ENCODE measurements at places on chromosomes 2 and 18.

DNA sequence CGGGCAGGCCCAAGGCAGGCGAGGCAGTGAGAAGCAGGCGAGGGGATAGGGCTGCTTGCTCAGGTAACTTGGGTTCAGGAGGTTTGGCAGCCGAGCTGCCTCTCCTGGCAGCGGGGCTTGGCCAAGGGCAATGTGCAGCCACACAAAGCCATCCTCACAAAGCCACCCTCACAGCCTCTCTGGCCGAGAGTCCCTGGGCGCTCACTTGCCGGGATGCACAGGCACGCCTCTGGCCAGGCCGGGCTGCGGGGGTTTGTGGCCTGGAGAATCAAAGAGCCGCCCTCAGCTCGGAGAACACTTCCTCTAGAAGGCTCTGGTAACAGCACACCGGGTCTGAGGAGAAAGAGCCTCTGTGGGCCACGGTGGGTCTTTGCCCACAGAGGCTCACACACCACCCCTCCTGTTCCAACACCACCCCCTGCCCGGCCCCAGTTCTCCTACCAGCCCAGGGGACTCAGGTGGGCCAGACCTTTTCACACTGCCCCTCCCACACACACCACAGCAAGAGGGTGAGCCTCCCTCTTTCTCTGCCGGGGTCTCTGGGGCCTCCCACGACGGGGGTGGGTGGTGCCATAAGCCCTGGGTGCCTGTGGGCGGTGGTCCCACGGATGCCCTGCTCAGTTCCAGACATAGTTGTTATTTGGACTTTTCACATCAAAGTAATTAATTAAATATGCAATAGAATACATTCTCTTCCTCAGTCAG is 186.9 kb downstream of the ZFP36L2 start:
- no peak for DNase-seq

DNA sequence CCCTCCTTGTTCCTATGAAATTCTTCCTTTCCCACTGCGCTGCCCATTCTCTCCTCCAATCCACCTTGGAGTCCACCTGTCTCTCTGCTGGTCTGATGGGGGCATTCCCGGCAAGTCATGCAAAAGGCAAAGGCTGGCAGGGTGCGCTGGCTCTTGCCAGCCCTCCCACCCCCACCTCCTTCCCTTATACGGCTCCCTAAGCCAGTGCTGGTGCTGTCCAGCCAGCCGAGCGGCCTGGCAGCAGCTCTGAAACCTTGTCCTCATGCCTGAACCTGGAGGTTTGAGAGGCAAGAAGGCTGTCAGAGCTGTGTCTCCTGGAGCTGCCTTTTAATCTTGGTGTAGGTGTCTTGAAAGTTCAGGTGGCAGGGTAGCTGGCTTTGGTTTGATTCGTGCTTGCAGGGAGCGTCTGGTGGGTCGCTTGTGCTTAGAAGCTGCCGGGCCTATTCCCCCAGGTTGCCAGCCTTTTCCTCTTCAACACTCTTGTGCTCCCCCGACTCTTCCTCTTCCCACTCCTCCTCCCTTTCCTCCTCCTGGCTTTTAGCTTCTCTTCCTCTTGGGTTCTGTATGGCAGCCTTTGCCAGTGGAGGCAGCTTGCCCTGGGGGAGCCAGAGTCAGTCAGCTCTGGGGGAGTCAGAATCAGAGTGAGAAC is 748 bp downstream of the LIPG start:
- no peak for DNase-seq

DNA sequence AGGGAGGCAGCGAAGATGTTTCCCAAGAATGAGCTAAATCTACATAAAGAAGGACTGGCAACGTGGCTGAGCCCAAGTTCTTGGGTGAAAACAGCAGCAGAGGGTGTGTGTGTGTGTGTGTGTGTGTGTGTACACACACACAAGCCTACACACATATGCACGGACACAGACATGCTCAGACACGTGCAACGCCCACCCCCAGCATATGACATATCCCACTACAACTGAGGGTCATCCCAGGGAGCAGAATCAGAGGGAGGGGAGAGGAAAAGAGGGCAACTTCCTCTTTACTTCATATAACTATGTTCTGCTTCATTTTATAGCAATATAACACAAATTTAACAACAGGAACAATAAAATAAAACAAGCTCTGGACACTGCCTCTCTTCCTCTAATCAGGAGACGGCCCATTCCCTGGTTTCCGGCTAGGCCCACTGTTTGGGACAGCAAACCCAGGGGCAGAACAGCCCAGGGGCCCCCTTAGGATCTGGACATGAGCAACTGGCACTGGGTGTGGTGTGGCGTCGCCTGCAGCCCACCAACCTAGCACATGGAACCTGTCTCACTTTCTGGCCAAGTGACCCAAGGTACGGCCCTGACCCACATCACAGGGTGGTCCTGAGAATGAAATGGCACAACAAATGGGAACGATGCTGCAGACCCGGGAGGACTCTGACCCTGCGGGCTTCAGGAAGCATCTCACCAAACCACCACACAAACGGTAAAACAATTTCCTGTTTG is 25.0 kb downstream of the FAM178B start:
- DNase-seq, result no peak

DNA sequence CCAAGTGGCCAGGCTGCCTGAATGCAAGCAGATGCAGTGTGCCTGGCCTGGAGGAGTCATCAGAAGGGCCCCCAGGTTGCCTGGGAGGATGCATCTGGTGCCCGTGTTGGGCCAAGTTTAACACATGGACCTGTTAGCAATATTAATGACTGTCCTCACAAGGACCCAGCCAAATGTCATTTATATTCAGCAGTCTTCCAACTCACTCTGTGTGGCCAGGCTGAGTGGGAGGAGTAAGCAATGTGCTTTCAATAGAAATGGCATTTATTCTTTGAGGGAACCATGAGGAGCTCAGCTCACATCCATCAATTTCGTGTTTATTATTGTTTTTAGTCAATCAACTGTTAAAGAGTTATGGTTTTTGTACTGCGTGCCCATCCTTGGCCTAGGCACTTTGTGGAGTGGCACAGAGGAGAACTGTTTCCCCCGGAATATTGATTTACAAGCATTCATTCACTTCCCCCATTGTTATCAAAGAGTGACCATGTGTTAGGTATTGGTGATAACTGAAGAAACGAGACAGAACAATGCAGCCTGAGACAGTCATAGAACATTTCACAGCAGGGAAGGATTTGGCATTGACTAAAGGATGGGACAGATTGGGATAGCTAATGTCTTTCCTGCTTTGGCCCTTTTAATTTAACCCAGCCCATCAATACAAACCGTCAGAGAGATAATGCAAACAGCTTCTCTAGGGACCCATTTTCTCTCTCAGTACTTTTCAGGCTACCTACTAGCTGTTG is 725.2 kb downstream of the TSN start:
- DNase-seq, result no peak

DNA sequence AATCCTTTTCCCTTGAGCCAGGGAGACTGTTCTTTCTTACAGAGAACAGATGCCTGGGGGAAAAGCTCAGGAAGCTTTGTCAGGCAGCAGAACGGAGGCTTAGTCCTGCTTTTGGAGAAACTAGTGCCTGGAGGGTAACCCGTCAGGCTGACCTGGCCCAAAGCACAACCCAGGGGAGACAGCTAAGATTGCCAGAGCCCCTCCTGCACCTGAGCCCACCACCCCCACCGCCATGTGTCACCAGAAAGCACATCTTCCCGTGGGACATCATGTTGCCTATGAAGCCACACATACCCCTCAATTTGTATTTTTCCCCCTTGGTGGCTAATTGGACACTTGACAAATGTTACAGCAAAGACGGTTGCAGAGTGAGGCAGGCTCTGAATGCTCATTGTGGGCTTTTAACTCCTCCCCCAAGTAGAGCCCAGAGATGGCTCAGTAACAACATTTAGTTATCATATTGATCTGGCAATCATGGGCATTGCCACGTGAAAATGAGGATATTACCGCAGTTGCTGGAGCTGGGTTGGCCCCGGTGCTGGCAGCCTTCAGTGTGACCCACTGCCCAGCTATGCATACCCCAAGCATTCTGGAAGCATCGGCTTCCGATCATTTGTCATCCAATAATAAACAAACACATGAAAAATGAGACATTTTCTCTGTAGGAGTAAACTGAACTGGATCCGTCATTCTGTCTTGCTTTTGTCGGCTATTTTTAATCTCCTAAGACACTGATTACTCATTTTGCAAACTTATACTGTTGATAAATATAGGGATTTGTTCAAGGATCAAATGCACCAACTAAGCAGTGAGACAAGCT is 229.5 kb downstream of the ATAD2B start:
- no peak for DNase-seq

GRCh38 chr2:71721362-71721665 is 268.0 kb downstream of the DYSF start:
- DNase-seq, result no peak

DNA sequence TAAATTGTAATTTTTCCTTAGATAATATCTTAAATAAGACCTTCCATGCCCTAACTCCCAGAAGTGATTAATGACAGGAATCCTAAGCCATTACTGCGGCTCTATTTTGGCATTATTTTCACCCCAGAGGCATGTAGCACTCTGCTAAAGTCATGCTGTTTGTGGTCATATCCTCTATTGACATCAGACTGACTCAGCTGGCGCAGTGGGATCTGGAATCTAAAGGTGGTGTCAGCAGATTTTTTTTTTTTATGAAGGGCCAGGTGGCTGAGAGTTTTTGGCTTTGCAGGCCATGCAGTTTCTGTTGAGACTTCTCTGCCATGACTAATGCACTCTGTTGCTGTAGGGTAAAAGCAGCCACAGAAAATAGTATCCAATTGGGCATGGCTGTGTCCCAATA is 64.1 kb upstream of the ACVR1C start:
- no peak for DNase-seq

GRCh38 chr2:96470636-96471035 is 34.5 kb downstream of the NEURL3 start:
- no peak for DNase-seq

- no peak for DNase-seq
Measured at GRCh38 chr2:36526226-36526625, 71.7 kb downstream of the FEZ2 start.

DNA sequence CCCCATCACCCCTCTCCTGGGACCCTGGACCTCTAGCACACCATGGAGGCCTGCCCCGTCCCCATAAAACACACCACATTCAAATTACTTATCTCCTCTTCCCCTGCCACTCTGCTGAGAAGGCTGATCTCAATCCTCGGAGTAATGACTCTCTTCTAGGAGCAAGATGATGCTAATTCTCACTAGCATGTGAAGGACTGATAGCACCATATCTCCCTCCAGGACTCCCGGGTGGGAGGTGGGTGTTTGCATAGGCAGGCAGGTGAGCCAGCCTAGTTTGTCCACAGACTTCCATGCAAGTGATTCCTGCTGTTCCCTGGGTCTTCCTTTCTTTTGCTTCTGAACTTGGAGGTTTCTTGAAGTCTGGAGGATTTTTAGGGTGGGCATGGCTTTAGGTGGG is 40.5 kb downstream of the HPCAL1 start:
- no peak for DNase-seq

- DNase-seq, result no peak
Measured at GRCh38 chr2:197850882-197851450, 46.6 kb downstream of the PLCL1 start.

GRCh38 chr2:191115391-191115790 is 35.4 kb downstream of the STAT4 start:
- no peak for DNase-seq

GRCh38 chr2:151927501-151928221 is 99.4 kb upstream of the ARL5A start:
- DNase-seq, result no peak

- DNase-seq, result no peak
Measured at GRCh38 chr2:71073475-71073874, 5.0 kb downstream of the NAGK start.

GRCh38 chr2:124797049-124797448 is 772.0 kb downstream of the CNTNAP5 start:
- no peak for DNase-seq

GRCh38 chr2:8327371-8328100 is 354.3 kb upstream of the ID2 start:
- no peak for DNase-seq

- DNase-seq, result no peak
Measured at GRCh38 chr2:20823917-20824316, 1.0 kb upstream of the LDAH start.

- DNase-seq, result no peak
Measured at GRCh38 chr18:41767960-41768359, 187.1 kb upstream of the PIK3C3 start.

All from NCI-H1092 (cell line).